ENCODE measurements at places on chromosomes 12 and 14.

DNA sequence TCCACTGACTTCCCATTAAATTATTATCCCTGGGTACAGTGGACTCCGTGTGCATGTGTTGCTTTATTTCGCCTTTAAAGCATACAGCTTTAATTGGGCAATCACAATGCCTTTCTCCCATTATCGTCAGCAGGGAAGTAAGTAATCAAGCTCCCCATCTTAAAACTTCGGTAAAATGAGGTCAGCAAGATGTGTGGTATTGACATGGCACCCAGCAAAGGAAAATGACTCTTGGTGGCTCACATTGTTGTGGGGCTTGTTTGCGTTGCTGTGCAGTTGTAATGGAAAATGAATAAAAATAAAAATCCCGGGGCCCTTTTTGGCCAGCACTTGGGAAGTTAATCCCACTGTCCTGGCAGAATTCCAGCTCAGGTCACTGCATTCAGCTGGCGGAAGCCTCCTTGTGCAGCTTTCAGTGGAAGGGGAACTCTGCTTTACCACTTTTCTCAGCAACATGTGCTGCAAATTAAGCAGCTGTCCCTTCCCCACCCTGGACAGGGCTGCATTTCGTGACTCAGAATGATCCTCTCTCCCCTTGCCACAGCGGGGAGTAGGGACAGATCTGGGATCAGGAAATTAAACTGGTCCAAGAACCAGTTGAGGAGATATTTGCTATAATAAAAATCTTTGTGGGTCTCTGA, 13.9 kb upstream of the ATP2A2 start:
- DNase-seq = no peak

DNA sequence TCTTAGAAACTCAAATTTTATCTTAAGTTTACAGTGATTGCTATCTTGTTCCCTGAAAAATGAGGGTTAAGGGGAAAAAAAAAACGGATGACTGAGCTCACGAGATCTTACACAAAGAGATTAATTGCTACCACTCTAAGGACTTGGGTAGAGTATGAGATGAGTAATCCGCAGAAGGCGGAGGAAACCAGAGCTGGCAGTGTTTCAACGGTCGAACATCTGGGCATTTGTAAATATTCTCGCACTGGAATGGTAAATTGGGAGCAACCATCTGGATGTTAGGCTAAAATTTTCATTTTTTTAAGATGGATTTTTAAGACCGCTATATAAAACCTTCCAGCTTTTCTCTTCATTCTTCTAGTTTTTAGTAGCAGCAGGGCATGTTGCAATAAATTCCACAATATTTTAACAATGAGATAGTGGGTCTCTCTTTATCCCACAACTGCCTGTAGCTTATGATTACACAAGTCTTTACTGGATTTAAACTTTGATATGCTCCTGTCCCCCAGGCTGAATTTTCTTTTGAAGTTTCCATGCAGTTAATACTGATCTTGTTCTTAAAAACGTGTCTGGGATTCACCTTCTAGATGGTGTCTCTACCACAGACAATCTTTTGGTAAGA, 1324.1 kb downstream of the AACS start:
- no peak for DNase-seq

DNA sequence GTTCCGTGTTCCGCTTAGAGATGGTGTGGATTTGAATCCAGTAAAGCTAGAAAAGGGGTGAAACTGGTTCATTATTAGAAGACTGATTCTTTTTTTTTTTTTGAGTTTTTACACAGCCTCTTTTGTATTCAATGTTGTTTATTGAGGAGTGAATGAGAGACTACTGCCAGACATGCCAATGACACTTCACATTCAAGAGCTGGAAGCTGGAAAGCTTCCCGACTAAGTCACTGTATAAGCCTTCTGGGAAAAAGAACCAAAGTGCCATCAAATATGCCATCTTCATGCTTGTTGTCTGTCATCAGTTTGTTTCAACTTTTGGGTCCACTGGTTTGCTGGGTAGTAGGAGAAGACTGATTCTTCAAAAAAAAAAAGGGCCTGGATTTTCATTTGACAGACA, 164.8 kb downstream of the ATP23 start:
- no peak for DNase-seq

GRCh38 chr14:104239861-104240301, 101.5 kb downstream of the KIF26A start:
- no peak for DNase-seq

DNA sequence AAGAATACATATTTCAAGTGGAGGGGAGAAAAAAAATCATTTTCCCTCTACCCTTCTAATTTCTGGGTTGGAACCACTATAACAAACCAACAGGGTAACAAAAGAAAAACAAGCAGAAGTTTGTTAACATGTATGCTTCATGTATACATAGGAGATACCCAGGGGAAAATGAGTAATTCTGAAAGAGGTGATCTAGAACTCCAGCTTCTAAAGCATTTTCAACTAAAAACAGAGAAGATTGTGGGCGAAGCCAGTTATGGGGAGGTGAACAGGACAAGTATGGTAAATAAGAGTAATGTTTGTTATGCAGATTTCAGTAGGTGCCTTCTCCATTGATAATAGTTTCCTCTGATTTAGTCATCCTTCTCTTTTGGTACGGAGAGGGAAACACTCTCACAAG, 16.7 kb downstream of the FNTB start:
- no peak for DNase-seq

GRCh38 chr14:53975444-53975843, 18.8 kb upstream of the BMP4 start:
- no peak for DNase-seq

GRCh38 chr14:34496679-34497513, 34.9 kb upstream of the SPTSSA start:
- no peak for DNase-seq

GRCh38 chr14:92225731-92226130, 97.2 kb upstream of the SLC24A4 start:
- no peak for DNase-seq

DNA sequence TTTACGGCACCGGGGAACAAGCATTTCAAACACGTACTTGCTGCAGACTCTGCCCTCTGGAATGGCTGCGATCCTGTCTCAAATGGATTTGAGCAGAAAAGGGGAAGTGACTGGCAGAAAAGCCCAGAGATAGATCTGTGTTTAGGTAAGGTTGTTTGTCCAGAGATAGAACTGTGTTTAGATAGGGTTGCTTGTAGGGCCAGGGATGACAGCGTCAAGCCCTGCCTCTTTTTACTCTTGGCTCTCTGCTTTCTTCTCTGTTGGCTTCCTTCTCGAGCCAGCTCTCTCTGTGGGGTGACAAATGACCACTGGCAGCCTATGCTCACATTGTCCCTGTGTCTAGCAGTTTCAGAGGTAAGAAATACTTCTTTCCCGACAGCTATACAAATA, 11.4 kb downstream of the DGLUCY start:
- DNase-seq = no peak

- DNase-seq = no peak
Measured at GRCh38 chr12:11040162-11040561, 9.0 kb upstream of the TAS2R31 start.

GRCh38 chr14:94638961-94639817, 27.0 kb downstream of the SERPINA3 start:
- no peak for DNase-seq

GRCh38 chr12:109250523-109250922, 58.6 kb downstream of the FOXN4 start:
- no peak for DNase-seq

- no peak for DNase-seq
Measured at GRCh38 chr12:88388566-88389540, 191.4 kb downstream of the KITLG start.

Measured in activated T-cell treated with anti-CD3 and anti-CD28 coated beads for 4 hours (primary cell).